Activated CD8-positive, alpha-beta memory T cell treated with anti-CD3 and anti-CD28 coated beads for 4 hours (primary cell): ENCODE measurements at places on chromosomes 6 and 20.
A peak's percentile ranks its signal among the peaks of the same experiment; 100 is the strongest.

DNA sequence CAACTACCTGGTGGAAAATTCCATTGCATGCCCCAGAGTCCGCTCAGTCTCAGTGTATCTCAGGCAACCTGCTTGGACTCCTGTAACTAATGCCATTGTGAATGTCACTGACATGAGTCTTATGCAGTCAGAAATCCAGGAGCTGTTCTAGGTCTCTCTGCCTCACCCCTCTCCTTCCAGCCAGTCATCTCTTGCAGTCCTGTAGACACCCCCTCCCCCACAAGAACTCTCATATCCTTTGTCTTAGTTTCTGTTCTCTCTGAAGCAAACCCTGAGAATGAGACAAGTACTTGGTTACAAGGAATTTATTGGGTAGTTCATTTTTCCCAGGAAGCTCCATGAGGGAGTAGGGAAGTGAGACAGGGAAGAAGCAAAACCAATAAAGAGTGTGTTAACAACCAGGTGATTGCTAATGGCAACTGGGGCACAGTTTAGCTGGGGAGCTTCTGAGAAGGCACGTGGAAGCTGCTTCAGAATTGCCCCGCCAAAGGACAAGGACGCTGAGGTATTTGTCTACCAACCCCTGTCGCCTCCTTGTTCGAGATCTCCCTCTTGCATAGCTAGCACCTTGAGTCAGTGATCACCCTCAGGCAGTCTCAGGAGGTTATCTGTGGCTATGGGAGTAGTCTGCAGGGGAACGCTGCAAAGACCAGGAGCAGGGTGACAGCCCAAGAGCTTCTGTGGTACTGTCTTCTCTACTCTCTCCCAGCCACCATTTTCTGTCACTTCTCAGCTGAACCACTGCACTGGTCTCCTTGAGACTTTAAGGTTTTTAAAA is 911.4 kb upstream of the FLRT3 start:
- no peak for DNase-seq

- no peak for DNase-seq
Observed at GRCh38 chr6:119308048-119308570, 41.5 kb downstream of the MAN1A1 start.

- no peak for DNase-seq
Observed at GRCh38 chr20:36275441-36276189, 30.5 kb upstream of the DLGAP4 start.

DNA sequence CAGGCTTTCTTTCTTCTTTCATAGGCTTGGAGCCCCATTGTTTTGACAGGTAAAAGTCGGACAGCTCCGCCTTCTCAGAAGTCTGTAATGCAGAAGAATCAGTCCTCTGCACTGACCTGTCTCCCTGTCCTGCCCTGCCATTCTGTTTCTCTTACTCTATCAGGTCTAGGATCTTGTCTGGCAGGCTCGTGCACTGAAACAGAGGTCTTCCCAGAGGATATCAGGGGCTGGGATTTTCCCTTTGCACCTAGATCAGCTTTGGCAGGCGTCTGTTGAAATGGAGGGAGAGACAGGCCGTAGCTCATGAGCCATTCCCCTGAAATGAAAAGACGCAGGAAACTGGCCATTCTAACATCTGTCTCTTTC is 25.0 kb downstream of the KIF3B start:
- DNase-seq: no peak

DNA sequence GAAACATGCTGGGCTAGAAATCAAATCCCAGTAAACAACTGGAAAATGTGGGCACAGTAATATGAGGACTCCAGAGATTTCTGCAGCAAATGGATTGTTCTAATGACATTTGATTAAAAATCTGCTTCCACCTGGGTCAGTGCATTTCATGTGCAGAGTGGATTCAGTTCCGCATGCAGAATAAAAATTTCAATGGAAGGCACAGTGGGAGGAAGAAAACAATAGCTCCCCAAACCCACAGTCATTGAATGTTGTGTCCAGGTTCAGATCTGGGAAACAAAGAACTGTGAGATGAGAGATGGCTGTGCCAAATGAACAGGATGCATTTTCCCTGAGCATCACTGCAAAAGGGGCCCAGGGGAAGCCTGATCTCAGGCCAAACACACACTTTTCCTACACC is 403.1 kb downstream of the BTBD9 start:
- no peak for DNase-seq

DNA sequence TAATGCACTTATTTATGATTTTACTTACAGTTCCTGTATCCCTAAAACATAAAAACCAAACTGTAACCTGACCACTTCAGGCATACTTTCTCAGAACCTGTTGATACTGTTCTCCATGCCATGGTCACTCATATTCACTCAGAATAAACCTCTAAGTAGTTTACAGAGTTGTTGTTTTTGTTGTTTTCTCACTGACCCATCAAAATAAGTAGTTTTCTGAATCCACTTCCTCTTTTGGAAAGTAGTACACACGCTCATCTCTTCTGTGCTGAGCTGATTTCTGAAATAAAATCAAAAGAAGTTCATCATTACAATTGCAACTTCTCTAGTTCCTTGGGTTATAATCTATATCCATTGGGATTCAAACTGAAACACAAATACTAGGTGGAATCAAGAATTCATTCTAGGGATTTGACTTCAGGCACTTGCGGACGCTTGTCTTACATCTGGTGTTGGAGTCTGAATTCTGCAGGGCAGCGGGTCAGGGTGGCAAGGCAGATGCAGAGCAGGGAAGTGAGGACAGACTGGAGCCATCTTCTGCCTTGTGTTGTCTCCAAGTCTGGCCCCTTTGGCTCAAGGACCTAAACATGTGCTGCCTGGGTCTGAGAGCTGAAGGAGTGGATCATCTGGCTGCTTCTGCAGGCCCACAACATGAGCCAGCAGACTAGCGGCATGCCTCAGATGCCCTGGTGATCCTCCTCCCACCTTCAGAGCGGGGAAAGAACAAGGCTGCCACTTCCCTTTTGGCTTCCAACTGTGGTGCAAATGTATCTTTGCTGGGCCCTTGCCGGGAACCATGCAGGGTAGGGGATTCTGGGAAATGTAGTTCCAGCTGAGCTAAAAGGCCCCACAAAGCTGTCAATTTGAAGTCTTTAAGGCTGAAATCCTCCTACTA is 167.9 kb upstream of the MYLIP start:
- DNase-seq: no peak

DNA sequence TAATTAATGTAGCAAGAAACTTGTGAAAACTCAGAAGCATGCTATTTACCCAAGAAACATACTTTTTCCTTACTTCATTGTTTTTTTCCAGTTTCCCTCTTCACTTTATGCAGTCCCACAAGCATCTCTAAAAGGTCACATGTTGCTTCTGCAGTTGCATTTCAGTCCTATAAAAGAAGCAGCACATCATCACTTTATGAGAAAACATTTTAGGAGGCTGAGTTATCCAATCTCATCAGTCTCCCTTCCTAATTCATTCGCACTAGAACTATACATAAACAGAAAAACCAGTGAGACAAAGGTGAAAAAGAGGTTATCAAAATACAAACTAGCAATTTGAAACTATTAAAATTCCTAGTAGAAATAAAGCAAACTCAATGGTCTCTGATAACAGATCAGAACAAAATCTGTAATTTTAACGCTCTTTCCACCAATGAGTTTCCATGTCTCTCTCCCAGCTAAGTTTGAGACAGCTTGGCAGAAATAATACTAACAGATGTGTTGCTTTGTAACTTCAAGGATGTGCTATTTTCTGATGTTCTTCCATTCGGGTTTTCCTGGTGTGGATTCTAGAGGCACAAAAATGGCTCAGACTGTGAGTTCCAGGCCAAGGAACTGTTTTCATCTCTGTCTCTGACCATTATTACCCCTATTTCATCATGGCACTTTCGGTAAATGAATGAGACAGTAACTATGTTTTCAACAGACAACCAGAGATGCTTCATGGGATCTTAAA is 48.4 kb downstream of the ZHX3 start:
- no peak for DNase-seq

DNA sequence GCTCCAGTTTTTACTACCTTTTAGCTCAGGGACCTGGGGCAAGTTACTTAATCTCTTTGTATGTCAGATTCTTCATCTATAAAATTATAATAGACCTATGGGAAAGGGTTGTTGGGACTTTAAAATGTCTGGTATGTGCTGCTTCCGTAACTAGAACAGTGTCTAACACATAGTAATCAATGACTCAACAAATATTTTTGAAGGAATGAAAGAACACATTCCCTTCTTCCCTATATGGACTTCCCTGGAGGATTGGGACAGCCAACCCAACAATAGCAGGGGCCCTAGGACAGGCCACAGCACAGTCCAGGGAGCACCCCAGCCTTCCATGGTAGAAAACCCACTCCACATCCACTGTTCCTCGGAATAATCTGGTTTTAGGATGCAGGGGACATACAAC is 50.7 kb upstream of the TPD52L1 start:
- no peak for DNase-seq

GRCh38 chr6:111032484-111033140 is 50.8 kb downstream of the RPF2 start:
- DNase-seq: no peak

- DNase-seq: no peak
Observed at GRCh38 chr20:50861012-50861411, 66.2 kb downstream of the BCAS4 start.

DNA sequence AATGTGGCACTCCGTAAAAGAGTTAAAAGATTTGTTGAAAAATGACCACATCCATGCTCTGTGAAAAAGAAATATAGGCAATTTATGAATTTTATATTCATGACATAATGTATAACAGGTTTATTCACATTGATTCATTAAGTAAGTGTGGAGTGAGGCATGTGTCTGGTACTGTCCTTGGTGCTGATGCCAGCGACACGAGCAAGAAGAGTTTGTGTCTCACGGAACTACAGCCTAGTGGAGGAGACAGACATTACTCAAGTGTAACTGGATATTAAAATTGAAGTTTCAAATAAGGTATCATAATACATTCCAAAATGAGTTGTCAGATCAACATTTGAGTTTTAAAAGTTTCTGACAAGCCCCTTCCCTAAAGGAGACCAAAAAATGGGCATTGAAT is 158.2 kb upstream of the PRND start:
- DNase-seq: no peak

DNA sequence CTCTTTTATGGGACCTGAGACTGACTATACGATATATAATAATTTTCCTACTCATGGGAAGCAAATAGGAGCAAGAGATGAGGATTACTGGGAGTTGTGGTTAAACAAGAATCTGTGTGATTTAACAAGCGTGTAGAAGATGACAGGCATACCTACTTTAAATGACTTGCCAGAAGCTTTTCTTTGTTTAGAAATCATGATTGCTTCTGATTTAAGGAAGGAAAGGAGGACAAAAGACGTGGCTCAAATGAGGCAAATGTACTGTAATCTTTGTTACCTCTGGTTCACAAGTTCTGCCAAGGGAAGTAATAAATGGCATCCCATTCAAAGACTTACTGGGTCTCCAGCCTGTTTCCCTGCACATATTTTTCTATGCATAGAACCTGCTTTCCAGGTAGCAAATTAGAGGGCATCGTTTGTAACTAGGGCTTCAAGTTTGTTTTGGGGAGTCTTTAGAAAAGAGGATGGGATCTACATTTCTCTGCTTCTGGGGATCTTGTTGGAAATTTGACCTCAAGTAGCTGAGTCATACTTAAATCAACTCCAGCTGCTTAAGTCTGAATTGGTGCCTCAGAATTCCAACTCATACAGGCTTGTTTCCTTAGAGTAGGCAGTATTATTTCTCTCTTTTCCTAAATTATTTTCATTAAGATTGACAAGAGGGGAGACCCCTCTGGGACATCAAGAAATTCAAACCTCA is 2.9 kb upstream of the TRMT11 start:
- no peak for DNase-seq

- DNase-seq: no peak
Observed at GRCh38 chr6:6438286-6438685, 117.8 kb upstream of the F13A1 start.

DNA sequence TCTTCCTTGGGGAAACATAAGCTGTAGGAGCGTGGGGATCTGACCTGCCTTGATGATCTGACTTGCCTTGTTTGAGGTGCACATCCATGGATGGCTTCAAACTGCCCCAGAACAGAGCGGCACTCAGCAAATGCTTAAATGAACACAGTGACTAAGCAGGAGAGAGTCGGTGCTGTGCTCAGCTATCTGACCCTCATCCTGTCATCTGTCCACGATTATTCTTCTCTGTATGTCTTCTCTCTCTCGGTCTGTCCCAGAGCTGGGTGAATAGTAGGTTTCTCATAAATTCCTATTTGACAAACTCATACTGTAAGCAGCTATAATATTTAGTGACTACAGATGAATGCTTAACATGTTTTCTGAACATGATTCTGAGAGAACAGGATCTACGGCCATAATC is 37.3 kb downstream of the TRAM2 start:
- no peak for DNase-seq

GRCh38 chr20:10433623-10434466 is at the start of gene MKKS:
Gene MKKS, minus strand, starts transcription at chr20:10434222. Its CDS starts 20,708 bp downstream, at chr20:10413514.
- DNase-seq: peak; percentile 66

DNA sequence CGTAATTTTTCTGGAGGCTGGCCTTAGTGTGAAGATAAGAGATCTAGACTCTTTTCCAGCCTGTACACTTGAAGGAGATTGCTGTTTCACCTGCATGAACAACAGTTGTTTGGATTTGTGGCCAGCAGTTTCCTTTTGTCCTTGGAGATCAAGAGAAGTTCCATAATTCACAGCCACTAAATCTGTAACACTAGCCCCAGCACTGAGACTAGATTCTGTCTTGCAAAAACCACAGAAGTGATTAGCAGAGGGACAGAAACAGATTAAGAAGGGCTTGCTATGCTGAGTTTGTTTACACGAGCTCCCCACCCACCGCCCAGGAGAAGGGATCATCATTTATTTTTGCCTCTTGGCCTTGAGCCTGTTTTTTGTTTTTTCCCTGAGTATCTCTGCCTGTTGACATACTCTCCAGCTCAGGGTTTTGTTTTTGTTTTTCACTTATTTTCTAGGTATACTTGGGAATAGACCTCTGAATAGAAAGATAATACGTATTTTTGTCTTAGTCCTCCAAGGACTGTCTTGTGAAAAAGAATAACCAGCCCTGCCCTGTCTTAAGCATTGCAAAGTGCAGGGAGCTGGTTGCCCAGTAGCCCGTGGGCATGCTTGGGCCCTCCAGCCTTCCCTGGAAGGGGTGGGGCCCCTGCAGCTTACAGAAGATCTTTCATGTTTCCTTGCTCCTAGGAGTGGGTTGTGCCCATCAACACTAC is 93.1 kb upstream of the SOX4 start:
- DNase-seq: no peak

DNA sequence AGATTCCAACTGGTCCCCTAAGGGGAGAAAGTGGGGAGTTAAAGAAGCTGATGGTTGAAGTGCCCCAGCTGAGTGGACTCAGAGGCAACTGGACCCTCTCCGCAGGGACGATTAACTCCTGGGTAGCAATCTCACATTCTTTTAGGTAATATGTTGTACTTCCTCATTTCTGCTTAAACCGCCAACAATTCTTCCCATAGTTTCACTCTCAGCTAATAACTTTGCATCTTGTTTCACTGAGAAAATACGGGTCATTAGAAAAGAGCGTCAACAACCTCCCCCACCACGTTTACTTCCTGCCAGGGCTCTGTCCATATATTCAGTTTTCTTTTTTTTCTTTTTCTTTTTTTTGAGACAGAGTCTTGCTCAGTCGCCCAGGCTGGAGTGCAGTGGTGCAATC is 39.5 kb upstream of the CHD6 start:
- no peak for DNase-seq

- no peak for DNase-seq
Observed at GRCh38 chr6:128507337-128508310, 12.8 kb downstream of the PTPRK start.

- DNase-seq: no peak
Observed at GRCh38 chr6:65088575-65088974, 618.5 kb downstream of the EYS start.

GRCh38 chr6:30219244-30219643 is 6.0 kb upstream of the TRIM26 start:
- DNase-seq: peak; percentile 13
